Uterus (tissue), 4 donors: ENCODE measurements at places on chromosomes 5 and 9. TPM values are rescaled to one million over a fixed set of nuclear protein-coding genes. Genes with fewer than 3 reads are reported as not detected.

DNA sequence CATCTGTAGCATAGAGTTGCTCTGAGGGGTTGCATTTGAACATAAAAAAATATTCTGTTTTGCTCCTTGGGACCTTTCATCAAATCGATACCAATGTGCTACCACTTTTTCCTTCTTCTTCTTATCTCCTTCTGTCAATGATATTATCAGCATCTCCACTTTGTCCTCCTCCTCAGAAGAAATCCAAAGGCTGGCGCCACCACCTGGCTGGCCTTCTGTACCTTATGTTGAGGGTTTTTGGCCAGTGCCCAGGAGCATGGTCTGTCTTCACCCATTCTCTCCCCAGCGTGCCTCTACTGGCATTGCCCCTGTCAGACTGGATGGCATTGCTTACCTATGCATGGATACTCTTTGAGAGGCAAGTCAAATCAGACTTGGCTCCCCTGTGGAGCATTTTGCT lies 167.2 kb downstream of the CFAP90 start:
- H3K4me3 ChIP-seq, result no peak overlapping the region
- no peaks in the 10 kb centered on the region for H3K4me1 ChIP-seq
- H3K27ac ChIP-seq, result no peak overlapping the region
- no peaks in the 10 kb centered on the region for H3K27me3 ChIP-seq

GRCh38 chr5:174167080-174167910 lies 121.8 kb downstream of the NSG2 start:
- H3K4me1 ChIP-seq, result no peaks in the 10 kb centered on the region
- H3K36me3 ChIP-seq, result no peaks in the 10 kb centered on the region
- H3K4me3 ChIP-seq, result no peak overlapping the region

Gene KCNIP1
- 1.3 TPM for total RNA-seq

- DNase-seq, result no peak
- H3K27me3 ChIP-seq, result no peaks in the 10 kb centered on the region
- H3K4me1 ChIP-seq, result no peaks in the 10 kb centered on the region
Observed at GRCh38 chr5:150272531-150272930, 17.0 kb downstream of the CAMK2A start.

DNA sequence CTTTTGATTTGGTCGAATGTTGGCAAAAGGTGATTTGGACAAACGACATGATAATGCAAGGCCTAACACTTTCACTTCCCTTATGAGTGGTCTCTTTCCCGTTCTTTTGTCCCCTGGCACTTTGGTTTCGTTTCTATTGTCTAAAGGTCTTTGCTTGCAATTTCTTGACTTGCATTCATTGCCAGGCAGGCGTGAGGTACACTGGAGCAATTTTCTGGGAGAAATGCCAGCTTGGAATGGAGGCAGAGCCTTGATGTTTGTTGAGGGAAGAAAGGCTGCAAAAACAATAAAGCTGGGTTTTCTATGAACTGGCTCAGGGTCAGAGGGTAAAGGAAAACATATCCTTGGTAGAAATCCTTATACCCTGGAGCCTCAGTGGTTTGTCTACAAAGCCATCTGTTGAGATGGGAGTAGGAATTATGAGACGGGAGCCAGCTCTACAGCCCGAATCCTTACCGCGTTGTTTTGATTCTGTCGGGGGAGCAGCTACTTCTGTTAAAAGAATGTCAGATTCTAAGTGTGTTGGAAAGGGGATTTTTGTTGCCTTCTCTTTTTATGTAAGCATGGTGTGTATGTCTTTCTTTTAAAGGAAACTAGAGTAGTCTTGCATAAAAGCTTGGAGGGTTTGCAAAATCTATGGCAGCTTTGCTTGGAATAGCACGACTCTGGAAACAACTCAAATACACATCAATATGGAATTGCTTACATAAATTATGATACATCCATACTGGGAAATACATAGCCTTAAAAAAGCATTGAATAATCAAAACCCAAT lies 158.9 kb downstream of the RMI1 start:
- no peaks in the 10 kb centered on the region for H3K36me3 ChIP-seq
- H3K27me3 ChIP-seq, result peaks cover 29% of the 10 kb centered on the region
- H3K4me1 ChIP-seq, result no peaks in the 10 kb centered on the region
- H3K4me3 ChIP-seq, result no peak overlapping the region
- DNase-seq, result no peak

DNA sequence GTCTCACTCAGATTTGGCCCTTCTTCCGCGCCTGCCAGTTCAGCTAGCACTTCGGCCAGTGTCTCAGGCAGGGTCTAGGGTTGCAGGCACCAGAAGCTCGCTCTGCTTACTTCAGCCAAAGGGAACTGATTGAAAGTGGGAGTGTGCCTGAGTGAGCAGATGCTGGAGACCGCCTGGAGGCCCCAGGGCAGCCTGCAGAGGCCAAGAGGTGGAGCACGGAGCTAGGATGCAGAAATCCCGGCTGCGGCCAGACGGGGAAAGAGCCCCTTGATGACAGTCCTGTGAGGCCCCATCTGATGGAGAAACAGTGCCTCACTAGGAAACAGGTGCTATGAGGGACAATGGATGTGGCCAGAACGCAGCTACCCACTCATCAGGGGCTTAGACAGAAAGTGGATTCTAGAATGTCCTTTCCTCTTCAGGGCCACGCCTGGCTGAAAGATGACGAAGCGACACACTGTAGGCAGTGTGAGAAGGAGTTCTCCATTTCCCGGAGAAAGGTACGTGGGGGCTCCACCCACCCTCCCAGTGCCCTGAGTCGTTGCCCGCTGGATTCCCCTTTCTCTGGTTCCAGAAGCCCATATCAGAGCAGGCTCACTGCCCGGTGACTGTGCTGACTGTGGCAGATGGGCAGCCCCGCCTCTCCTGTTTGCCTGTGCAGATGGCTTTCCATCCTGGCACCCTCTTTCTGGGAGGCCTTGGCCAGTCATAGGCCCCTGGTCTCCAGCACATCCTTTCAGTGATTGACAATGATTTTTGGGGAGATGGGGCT lies 16.1 kb downstream of the HNRNPH1 start:
- no peak overlapping the region for H3K4me3 ChIP-seq
- DNase-seq, result no peak
- H3K36me3 ChIP-seq, result no peaks in the 10 kb centered on the region
- peak overlapping the region; percentile 7 for H3K27ac ChIP-seq
- no peaks in the 10 kb centered on the region for H3K27me3 ChIP-seq

DNA sequence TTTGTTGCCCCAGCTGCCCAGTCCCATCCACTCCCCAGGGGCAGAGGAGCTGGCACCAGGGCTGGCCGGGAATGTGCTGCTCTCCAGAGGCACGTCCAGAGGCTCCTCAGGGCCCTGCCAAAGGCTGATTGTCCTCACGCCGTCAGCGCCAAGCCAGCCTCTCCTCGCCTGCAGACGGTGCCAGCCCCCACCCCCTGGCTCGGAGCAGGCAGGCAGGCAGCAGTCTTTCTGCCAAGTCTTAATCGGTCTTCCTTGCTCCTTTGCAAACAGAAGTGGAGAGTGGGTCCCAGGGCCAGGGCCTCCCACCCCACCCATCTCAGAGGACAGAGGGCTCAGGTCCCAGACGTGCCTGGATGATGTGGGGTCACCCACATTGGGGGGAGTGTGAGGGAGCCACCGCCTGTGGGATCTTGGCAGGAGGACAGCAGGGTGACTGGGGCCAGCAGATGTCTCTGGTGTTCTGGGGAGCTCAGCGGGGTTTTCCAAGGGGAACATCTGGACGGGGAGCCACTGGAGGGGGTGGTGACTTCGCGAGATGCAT lies 36.3 kb downstream of the FAM163B start:
- no peaks in the 10 kb centered on the region for H3K27me3 ChIP-seq
- H3K4me1 ChIP-seq, result no peaks in the 10 kb centered on the region
- H3K27ac ChIP-seq, result no peak overlapping the region
- no peak overlapping the region for H3K4me3 ChIP-seq
- DNase-seq, result no peak

GRCh38 chr5:148913985-148914431 lies 87.6 kb downstream of the ADRB2 start:
- H3K36me3 ChIP-seq, result no peaks in the 10 kb centered on the region
- H3K4me3 ChIP-seq, result no peak overlapping the region
- H3K4me1 ChIP-seq, result no peaks in the 10 kb centered on the region
- DNase-seq, result no peak
- no peak overlapping the region for H3K27ac ChIP-seq

GRCh38 chr5:106699796-106700195 lies 970.9 kb downstream of the EFNA5 start:
- no peaks in the 10 kb centered on the region for H3K4me1 ChIP-seq
- H3K27me3 ChIP-seq, result no peaks in the 10 kb centered on the region
- no peak overlapping the region for H3K4me3 ChIP-seq
- DNase-seq, result no peak
- H3K27ac ChIP-seq, result no peak overlapping the region

Gene IL5
- not detected for total RNA-seq

GRCh38 chr5:141878711-141879425 lies 658 bp upstream of the PCDH1 start:
- H3K4me3 ChIP-seq, result peak overlapping the region; percentile 47
- H3K27me3 ChIP-seq, result peaks cover 21% of the 10 kb centered on the region
- peak overlapping the region; percentile 81 for H3K27ac ChIP-seq
- DNase-seq, result peak; percentile 90
- no peaks in the 10 kb centered on the region for H3K36me3 ChIP-seq
- peaks cover 20% of the 10 kb centered on the region for H3K4me1 ChIP-seq

Gene KIF12
- total RNA-seq, result 1.5 TPM

- no peak overlapping the region for H3K27ac ChIP-seq
- no peak for DNase-seq
- no peaks in the 10 kb centered on the region for H3K4me1 ChIP-seq
- H3K27me3 ChIP-seq, result no peaks in the 10 kb centered on the region
Observed at GRCh38 chr9:15219546-15219945, 87.5 kb downstream of the TTC39B start.

Gene RNF145
- 78.2 TPM for total RNA-seq
